ENCODE measurements at places on chromosomes 16 and 17. TPM values are rescaled to one million over a fixed set of nuclear protein-coding genes. Genes with fewer than 3 reads are reported as not detected.

Gene CEP131
- 9.9 TPM for polyA plus RNA-seq

Gene NLGN2
- 1.7 TPM for polyA plus RNA-seq

Gene TBC1D3B
- polyA plus RNA-seq, result 4.6 TPM

Gene RBFOX1
- not detected for polyA plus RNA-seq

Gene CCL18
- 0.92 TPM for polyA plus RNA-seq

Gene ZC3H7A
- 20.0 TPM for polyA plus RNA-seq

Gene ARL6IP1
- polyA plus RNA-seq, result 36.0 TPM

Gene AXIN2
- 3.3 TPM for polyA plus RNA-seq

Gene IGSF6
- polyA plus RNA-seq, result 1.7 TPM

Gene SUPT4H1
- polyA plus RNA-seq, result 78.2 TPM

Gene GAS2L2
- polyA plus RNA-seq, result 0.05 TPM

DNA sequence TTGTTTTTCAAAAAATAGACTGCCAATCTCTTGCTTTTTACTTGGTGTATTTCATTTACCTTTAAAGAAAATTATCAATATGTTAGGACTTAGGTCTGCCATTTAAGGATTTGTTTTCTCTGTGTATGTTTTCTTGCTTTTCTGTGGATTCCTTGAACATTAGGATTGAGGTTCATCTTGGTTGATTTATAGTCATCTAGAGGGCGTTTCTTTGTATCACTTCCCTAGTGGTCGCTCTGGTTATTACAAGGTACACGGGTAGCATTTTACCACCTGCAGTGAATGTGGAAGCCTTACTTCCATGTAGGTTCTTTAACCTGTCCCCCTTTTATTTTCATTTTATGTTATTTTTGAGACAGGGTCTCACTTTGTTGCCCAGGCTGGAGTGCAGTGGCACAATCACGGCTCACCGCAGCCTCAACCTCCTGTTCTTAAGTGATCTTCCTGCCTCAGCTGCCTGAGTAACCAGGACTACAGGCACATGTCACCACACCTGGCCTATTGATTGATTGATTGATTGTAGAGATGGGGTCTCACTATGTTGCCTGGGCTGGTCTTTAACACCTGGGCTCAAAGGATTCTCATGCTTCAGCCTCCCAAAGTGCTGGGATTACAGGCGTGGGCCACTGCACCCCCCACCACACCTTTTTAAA lies 35.2 kb upstream of the CBX4 start:
- DNase-seq, result no peak

DNA sequence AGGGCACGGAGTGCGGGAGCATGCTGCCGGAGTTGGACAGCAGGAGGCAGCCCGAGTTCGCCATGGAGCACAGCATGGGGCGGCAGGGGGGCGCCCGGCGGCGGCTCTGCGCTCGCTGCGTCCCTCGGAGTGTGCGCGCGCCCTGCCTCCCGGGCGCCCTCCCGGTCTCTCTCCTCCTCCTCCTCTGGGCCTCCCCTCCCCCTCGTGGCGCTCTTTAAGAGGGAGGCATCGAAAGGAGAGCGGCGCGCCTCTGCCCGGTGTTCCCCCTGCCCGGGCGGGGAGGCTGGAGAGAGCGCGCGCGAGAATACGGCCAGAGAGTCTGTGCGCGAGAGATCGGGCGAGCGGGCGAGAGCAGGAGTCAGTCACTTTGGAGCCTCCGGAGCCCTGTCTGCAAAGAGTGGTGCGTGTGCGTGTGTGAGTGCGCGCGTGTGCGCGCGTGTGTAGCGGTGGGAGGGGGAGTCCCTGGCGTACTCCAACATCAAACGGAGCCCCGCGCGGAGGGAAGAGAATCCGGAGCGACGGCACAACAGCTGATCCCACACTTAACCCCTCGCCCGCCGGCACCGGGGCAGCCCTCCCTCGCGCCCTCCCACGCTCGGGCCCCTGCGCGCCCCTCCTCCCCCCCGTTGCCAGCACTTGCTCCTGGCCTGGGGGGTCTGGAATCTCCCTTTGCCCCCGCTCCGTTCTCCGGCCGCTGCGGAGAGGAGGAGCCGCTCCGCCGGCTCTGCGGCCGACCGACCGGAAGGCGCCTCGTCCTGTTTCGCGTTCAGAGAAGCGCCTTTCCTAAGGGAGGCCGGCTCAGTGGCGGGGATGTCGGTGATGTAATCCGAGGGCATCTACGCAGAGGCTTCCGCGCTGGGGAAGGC lies 108.9 kb downstream of the ENGASE start:
- peak; percentile 52 for DNase-seq

GRCh38 chr17:28384281-28385036 lies 13.0 kb downstream of the SARM1 start:
- peak; percentile 88 for DNase-seq

- DNase-seq, result no peak
Measured at GRCh38 chr16:65388592-65388991, 266.7 kb upstream of the CDH11 start.

DNA sequence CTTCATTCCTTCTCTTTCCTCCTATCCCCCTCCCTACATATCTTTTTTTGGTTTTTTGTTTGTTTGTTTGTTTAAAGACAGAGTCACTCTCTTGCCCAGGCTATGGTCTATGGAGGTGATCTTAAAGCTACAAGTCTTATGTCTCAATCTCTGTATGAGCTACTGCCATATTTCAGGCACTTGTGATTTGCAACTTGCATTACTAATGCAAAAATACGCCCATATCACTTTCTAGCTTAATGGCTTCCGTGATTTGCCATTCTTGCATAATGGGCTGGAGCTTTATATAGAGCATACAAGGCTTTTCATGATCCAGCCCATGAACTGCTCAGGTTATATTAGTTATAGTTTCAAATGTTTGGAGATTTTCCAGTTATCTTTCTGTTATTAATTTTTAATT lies 7.5 kb downstream of the CFAP97D1 start:
- DNase-seq, result no peak

GRCh38 chr16:78513838-78514237 lies 414.4 kb downstream of the WWOX start:
- no peak for DNase-seq

GRCh38 chr17:13918247-13918646 lies 151.1 kb upstream of the COX10 start:
- DNase-seq, result no peak

DNA sequence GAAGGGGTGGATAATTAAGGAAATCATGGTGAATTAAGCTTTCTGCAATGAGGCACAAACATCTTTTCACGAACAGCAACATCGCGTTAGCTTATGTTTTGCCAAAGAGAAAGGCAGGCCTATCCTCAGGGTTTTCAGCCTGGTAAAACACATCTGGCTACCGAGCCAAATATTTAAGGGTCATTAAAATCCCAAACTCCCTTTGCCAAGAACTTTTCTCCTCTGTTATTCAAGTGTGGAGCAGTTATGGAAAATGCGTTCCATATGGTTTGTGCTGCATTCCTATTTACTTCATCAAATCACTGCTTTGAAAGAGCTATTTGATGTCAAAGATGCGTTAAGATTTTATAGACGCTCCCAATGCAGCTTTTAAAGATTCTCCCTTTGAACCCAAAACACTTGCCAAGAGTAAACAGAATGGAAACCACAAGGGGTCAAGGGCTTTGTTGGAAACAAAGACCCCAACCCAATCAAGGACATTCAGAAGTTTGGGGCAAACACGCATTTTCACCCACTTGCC lies 308.3 kb upstream of the CDH5 start:
- DNase-seq, result no peak

DNA sequence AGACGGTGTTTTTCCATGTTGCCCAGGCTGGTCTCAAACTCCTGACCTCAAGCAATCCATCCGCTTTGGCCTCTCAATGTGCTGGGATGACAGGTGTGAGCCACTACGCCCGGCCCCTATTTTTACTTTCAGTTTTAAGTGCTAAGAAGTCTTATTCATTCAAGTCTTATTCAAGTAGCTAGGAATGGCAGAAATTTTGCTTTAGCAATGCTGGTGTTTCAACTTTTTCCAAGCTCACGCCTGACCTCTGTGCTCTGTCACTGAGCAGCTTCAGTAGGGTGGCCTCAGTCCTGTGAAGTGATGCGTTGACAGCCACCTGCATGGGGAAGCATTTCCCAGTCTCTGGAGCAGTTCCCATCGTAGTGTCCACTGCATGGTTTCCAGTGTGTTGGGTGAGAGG lies 12.9 kb downstream of the ZNF750 start:
- DNase-seq, result no peak

DNA sequence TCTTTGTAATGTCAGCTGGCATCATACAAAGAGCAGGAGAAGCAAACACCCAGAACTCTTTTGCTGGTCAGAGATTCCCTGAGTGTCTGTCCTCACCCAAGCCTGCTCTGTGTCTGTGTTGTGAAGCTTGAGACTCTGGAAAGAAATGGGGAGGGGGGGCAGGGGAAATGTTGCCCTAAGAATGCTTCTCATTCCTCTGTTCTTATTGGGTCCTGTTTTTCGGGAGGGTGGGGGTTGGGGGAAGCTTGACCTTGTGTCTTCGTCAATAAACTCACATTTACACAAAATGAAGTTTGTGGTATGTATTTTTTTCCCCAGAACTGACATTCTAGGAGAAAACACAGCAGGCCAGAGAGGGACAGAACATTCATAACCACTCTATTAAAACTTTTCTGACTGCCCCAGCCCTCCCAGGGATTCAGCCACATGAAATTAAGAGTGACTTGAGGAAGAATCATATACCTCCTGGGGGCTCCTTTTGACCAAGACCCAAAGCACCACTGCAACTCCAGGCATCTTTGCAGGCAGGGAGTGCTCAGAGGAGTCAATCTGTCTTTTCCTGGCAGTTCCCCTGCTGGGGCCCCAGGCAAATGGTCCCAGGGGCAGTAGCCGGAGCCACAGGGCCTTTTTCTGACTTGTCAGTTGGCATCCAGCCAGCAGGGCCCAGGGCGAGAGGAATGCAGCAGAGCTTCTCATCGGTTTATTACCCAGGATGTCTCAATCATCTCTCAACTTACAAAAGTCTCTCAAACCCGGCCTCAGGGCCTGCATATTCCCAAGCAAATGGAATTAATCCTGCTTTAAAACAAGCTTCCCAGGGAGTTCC lies 5.1 kb upstream of the RASL10B start:
- peak; percentile 79 for DNase-seq

DNA sequence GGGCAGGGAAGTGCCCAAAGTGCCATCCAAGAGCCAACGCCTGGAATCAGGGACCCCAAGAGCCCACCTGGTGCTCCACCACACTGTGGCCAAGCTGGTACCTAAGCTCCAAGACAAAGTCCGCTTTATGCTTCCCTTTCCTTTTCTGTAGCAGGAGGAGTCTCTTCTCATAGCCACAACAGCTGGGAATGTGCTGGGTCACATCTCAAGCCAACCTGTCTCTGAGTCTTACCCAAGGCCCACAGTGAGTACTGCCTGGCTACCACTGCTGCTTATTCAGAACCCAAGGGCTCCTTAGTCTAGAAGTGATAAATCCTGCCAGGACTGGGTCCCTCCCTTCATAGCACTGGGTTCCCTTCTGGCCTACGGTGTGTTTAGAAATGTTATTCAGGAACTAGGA lies 49.8 kb downstream of the ERCC4 start:
- DNase-seq, result no peak

GRCh38 chr17:75439287-75439686 lies 17.1 kb upstream of the TMEM94 start:
- DNase-seq, result no peak

DNA sequence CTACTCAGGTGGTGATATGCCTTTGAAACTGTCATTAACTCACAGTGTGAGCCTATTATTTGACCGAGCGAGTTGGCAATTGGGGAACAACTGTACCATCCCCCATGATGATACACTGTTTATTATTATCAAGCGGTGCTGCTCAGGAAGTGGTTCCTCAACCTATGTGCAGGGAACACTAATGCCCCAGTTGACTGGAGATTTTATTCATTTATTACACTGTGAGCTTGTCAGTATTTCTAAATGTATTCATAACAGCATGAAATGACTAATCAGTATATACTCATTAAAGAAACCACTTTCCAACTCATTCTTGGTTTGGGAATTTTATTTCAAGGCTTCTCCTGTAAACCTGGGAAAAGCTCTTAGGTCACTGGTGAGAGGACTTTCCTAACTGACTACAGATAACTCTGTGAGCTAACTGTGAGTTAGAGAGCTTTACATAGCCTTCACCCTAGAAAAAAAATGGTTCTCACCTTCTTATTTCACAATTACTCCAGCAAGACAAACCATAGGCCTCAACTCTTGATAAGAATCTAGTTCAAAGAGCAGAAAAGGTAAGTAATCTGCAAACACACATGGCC lies 42.4 kb downstream of the NXPH3 start:
- peak; percentile 21 for DNase-seq

DNA sequence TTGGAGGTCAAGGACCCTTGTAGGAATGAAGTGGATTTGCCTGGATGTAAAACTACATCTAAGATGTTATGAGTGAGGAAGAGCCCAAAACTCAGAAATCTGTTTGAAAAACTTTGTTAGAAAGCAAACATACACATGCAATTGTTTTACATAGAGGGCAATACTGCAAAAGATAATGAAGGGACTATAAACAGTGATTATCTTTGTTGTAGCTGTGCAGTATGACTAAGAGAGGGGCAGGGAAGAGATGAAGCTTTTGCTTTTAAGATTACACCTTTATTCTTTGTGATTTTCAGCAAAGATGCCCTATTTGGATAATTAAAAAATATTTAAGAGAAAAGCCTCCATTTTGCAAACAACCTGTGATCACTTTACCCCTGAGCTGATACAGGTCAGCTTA lies 839.9 kb upstream of the RBFOX1 start:
- no peak for DNase-seq

- peak; percentile 30 for DNase-seq
Measured at GRCh38 chr16:21156767-21157467, 1.6 kb upstream of the LDAF1 start.

DNA sequence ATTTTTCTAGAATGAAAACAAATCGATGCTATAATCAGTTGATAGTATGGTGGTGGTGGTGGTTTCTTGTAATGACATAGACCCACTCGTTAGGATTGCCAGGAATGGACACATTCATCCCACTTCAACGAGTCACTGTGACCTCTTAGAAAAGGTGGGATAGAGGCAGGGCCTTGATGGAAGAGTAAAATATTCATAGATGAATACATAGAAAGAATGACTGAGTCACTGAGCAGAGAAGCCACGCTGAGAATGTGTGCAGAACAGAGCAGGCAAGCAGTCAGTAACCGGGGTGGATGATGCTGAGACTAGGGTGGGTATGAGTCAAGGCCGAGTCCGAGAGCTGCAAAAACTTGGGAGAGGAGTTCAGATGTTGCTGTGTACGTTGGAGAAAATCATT lies 129.9 kb downstream of the PITPNC1 start:
- no peak for DNase-seq

Data from stomach (tissue), 19 donors.